ENCODE measurements at places on chromosomes 2 and 18.

DNA sequence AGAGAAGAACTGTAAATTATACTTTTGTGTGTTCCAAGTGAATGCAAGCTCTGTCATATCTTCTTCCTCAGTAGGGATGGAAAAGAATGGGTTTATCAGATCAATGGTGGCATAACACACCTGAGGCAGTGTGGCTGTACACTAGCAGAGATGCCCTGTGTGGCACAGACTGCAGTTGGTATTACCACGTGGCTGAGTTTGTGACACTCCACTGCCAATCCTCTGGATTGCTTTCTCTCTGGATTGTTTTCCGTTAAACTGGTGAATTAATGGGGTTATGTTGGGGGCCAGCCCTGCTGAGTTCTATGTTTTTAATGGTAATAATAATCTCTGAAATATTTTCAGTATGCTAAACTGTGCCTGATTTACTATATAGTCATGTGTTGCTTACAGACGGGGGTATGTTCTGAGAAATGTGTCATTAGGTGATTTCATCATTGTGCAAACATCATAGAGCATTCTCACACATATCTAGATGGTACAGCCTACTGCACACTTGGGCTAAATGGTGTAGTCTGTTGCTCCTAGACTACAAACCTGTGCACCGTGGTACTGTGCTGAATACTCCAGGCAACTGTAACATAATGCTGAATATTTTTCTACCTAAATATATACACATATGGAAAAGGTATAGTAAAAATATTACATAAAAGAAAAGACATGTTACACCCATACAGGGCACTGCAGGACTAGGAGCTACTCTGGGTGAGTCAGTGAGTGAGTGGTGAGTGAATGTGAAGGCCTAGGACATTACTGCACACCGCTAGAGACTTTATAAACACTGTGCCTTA is 84.7 kb upstream of the ST6GAL2 start:
- no peak for DNase-seq

GRCh38 chr2:98910349-98911125 is 25.5 kb downstream of the CRACDL start:
- DNase-seq, result no peak

GRCh38 chr2:25479761-25480160 is 138.0 kb upstream of the DNMT3A start:
- DNase-seq, result no peak

DNA sequence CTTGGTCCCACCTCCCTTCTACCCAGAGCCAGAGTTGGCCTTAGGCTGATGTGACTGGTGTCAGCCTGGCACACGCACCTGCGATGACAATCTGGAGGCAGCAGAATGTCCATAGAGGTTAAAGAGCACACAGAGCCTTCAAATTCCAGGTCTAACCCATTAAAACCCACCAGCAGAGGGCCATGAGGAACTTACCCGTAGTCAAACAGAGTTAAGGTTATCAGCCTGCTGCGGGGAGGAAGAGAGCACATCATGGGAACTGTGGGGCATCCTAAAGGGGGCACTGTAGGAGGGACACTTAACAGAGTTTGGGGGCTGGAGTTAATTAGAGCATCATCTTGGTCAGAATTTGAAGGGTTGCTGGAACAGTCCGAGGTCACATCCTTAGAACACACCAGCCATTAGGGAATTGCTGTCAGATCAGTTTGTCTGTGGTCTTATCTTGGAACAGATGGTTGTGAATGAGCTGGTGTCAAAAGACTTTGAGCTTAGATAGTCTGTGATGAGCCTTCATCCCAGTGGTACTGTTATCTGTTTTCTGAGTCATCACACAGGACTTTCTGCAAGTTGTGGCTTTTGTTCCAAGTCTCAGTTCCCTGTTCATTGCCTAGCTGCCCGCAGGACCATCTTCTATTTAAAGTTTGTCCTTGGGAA is 248.6 kb downstream of the LOXHD1 start:
- no peak for DNase-seq

DNA sequence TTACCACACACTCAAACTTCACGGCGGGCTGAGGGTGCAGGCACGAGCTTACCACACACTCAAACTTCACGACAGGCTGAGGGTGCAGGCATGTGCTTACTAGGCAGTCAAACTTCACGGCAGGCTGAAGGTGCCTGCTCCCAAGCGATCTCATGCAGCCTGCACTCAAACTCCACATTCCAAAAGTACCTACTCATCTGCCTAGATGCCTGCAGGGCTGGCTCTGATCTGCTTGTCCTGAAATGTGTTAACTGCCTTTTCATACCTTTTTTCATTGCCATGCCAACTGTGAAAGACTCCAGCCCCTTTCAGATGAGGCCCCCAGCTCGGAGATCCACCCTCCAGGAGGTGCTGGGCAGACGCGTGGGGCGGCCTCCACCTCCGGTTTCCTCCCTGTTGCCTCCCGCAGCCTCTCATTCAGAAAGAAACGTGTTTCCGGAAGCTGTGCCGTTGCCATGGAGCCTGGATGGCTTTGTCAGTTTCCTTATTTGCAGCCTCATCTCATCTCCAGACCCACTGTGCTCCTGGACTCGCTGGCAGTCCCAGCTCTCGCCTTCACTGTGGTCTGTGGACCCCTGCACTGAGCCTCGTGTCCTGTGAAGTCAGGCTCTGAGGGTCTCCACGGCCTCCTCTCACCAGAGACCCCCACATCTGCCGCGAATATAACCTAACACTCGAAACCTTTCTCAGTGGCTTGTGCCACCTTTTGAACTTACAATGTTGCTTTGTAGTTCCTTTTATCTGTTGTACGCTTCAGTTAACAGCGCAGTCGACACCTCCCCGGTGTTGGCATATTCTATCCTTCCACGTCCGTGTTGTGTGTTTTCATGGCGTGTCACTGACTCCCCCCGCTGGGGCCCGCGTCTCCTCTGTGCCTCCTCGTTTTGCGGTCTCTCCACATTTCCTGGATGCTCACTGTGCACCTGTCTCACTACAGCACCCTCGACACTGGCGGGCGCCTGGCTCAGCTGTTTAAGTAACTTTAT is 106.1 kb upstream of the ALKAL2 start:
- no peak for DNase-seq

- DNase-seq, result no peak
Observed at GRCh38 chr18:48594471-48595094, 55.8 kb downstream of the CTIF start.

DNA sequence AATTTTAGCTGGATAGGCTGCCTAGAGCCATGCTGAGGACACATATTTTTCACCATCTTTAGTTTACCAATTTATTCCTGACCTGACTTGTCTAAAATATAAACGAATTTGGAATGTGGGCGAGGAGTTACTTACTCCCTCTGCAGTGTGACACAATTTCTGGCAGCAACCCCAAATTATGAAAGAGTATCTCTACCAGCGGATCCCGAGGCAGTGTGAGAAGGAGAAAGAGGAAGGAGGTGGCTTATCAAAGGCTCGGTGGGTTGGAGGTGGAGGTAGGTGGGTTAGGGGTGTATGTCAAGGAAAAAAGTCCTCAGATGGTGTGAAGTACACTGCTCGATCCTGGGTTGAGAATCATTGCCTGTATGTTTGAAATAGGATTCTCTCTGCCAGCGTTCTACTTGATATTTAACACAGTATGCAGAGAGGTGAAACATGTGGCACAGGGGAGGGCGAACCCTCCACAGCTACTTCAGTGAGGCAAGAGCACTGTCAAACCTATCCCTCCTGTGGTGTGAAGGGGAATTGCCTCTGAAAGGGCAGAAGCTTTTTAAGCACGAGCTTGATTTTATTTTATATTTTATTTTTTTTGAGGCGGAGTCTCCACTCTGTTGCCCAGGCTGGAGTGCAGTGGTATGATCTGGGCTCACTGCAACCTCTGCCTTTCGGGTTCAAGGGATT is 76.0 kb downstream of the RFTN2 start:
- no peak for DNase-seq

- DNase-seq, result no peak
Observed at GRCh38 chr2:27347641-27348040, 8.9 kb downstream of the GTF3C2 start.

- DNase-seq, result no peak
Observed at GRCh38 chr2:234164493-234165413, 114.3 kb downstream of the SPP2 start.

- peak; percentile 74 for DNase-seq
Observed at GRCh38 chr2:11056614-11057013, 98.7 kb upstream of the SLC66A3 start.

- no peak for DNase-seq
Observed at GRCh38 chr2:224957540-224958461, 84.5 kb downstream of the DOCK10 start.

DNA sequence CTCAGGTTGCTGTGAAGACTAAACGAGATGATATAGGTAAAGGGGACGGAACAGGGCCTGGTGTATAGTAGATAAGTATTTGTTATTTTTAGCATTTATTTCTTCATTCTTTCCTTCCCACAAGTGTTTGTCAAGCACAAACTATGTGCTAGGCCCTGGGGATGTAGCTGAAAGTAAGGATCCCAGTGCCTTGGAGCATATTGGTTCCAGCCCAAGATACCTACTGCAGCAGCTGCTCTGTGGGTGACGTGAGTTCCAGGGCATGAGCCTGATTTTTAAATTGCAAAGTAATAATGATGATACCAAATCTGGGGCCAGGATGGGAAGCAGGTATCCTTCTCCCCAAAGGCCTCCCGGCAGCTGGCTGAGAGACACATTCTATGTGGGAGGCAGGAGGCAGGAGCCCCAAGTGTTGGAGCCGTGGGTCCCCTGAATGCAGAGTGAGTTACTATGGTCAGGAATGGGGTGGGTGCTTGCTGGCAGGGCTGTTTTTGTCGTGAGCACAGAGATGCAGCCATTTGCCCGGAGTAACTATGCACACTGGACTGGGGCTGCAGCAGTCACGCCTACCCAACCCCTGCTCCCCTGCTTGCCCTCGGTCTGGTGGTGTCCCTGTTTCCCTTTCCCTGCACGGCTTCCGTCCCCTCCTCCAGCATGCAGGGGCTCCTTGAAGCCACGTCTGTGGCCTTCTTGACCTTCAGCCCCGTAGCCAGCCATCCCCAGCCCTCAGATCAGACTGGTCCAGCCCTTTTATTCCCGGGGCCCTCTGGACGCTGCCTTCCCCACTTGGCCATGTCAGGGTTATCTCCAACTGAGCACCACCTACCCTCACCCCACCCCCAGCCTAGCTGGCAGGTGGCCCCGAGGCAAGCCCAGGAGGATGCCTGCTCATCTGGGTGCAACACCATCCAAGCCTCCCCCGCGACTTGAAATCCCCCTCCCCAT is 52.4 kb downstream of the INHBB start:
- DNase-seq, result peak; percentile 71
